ENCODE measurements at places on chromosomes 3 and 15.
A peak's percentile ranks its signal among the peaks of the same experiment; 100 is the strongest.

DNA sequence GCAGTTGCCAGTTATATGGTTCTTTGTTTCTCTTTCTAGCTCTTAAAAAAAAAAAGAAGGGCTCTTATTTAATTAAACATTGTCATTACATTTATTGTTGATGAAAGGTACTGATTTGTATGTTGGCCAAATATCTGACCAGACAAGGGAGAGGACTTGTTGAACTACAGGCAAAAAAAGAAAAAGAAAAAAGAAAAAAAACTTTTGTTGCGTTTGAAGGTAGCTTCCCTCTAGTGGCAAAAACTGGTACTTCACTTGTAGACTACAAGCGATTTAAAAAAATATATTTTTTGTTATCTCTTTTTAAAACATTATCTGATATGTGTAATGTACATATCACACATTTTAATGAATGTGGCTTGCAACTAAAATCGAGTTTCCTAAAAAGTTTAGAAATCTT lies 280.6 kb downstream of the ROBO2 start:
- no peak for DNase-seq

GRCh38 chr3:10635446-10636076 lies 130.2 kb upstream of the ATP2B2 start:
- DNase-seq: no peak

- DNase-seq: peak; percentile 41
Observed at GRCh38 chr3:177357352-177358090, 160.2 kb upstream of the TBL1XR1 start.

DNA sequence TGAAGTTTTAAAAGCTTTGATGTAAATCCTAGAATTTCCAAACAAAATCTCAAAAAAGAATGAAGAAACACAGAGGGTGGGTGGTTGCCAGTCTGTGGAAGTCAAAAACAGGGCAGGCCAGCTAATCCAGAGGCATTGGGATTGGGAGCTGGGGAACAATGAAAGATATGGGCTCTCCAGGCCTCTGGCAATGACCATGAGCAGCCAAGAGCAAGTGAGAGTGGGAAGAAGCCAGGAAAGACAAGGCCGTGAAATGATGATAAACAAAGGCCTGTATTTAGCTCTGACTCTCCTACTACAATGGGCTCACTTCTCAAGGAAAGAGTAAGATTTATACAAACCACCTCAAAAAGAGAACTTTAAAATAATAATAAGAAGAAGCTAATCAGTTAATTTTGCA lies 248.5 kb downstream of the ZMAT3 start:
- no peak for DNase-seq

GRCh38 chr3:71907996-71908395 lies 123.0 kb upstream of the PROK2 start:
- DNase-seq: no peak

DNA sequence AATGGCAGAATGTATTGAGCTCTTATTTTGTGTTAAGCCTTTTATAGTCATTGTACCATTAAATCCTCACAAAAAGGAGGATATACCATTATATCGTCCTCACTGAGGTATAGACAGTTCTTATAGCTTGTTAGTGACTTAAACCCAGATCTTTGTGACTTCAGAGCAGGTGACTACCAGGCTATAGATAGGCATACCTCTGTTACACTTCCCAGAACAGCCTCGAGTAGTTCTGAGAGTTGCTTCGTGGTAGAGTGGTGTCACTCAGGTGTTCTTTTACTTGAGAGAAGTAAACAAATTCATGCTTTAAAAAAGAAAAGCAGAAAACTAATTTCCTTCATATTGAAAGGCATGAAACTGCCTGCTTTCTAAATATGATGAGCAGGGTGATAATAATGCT lies 59.9 kb downstream of the SEC22A start:
- no peak for DNase-seq

DNA sequence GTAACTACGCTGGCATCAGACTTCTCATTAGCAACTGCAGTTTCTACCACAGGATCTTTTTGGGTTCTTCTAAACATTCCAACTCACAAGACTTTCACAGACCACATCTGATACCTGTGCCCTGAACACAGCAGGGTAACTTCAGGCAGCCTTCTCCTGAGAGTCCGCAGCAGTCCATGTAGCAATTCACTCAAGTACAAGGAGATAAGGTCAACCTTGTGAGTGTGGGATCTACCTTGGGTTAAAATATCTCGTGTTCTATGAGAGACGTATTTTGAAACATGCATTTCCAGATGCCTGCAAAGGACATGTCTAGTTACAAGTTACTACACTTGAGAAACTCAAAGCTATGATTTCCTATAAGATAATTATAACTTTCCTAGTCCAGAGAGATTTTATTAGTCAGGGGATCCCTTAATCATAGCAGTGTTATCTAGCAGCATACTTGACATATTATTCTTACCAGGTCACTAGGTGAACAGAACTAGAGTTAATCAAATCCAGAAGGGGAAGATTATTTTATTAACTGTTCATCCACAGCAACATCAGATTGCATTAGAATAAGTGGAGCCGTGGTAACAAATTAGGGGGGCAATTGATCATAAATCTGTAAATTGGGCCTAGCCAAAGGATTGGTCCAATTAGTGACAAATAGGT lies 66.4 kb downstream of the ASTE1 start:
- DNase-seq: no peak

DNA sequence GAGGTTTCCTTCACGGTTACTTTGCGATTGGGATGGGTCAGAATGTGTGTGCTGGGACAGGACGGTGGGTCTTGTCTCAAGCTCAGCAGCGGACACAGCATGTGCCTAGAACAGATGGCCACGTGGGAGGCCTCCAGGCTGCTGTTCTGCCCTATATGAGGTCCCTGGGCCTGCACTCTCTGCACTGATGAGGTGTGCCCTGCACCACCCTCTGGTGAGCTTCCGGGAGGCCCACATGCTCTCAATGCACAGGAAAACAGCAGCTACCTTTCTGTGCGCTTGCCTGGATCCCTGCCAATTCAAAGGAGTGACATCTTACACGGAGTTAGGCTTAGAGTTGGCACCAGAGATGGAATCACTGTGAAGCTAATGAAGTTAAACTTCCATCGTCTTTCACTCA lies 59.8 kb downstream of the BOC start:
- no peak for DNase-seq

DNA sequence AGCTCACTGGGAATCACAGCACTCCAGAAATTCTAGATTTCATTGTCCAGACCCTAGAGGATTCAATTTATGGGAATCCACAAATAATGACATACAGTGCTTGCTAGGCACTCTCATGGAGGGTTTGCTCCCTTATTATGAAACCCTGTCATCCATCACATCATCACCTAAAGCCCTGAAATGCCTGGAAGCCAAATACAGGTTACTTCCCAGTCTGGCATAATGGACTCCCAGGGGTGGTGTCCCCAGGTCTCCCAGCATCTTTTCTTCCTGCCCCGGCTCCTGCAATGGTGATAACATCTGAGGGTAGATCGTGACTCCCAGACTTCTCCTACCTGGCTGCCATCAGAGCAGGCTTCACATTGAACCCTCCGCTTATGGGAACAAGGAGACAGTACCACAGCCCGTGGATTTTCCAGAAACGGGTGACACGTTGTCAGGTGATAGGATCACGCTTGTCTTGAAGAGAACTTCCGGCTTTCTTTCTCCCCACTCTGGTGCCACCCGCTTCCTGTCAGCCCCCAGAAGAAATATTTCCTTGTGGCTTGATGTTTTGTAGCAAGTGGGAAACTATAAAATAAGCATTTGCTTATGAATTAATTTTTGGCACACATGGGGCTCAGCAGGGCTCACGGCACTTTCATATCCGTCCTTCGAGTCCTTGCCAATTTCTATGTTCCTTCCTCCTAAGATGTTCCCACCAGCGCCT lies 238.7 kb upstream of the BHLHE40 start:
- DNase-seq: no peak

- DNase-seq: no peak
Observed at GRCh38 chr15:86162172-86162591, 82.5 kb downstream of the AGBL1 start.

GRCh38 chr3:38458796-38459498 lies 5.3 kb downstream of the ACVR2B start:
- DNase-seq: no peak

- DNase-seq: no peak
Observed at GRCh38 chr15:68316061-68316804, 38.7 kb downstream of the FEM1B start.

- no peak for DNase-seq
Observed at GRCh38 chr15:57947781-57948180, 117.7 kb downstream of the ALDH1A2 start.

- no peak for DNase-seq
Observed at GRCh38 chr3:115646027-115646690, 22.8 kb downstream of the GAP43 start.

GRCh38 chr15:101536875-101537405 lies 47.4 kb upstream of the PCSK6 start:
- DNase-seq: no peak

- DNase-seq: peak; percentile 17
Observed at GRCh38 chr3:125202197-125202596, 10.4 kb downstream of the SLC12A8 start.

DNA sequence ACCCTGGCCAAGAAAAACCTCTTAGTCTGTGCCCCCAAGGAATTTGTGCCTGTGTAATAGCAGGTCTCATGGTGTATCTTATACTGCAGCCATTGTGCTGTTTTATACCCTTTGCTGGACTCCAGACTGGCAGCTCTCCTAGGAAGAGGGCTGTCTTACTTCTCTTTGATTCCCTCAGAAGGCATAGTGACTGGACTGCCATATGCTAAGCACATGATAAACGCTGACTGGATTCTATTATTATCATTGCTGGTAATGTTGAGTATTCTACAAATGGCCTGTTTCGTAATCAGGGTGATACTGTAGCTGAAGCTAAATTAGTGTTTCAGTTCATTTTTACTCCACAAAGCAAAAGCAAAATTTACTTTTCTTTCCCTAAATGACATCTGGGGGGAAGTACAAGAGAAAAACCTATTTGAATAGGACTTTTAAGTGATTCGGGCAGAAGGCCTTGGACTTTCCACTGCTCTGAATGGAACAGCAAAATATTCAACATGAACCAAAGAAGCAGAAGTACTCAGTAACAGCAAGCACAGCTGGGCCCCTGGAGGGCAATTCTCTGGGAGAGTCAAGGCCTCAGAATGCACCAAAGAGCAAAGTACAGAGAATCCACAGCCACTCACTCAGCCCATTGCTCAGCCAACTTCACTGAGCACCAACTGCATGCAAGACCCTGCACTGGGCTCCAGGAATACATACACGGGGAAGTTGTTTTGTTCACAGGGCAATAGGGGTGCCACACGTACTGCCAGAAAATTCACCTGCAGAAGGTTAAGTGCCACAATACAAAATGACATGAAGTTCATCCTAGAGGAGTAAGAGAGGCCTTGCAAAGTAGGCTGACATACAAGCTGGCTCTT lies 7.9 kb upstream of the BCL2A1 start:
- DNase-seq: no peak

- DNase-seq: no peak
Observed at GRCh38 chr3:195813916-195814640, 2.3 kb upstream of the MUC4 start.

GRCh38 chr15:54839379-54839778 lies 357.4 kb downstream of the RSL24D1 start:
- no peak for DNase-seq

DNA sequence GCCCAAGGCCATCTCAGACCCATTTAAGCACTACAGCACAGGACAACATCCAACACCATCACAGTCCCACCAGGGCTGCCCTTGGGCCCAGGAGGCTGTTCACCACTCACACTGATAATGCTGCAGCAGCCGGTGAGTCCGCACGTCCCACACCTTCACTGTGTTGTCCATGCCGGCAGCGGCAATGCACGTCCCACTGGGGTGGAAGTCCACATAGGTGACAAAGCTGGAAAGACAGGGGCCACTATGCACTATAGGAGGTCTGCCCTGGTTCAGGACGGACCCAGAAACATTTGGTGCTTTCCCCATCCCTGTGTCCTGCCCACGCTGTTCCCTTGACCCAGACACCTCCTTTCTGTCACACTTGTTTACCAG lies 8.5 kb downstream of the POC1A start:
- no peak for DNase-seq

DNA sequence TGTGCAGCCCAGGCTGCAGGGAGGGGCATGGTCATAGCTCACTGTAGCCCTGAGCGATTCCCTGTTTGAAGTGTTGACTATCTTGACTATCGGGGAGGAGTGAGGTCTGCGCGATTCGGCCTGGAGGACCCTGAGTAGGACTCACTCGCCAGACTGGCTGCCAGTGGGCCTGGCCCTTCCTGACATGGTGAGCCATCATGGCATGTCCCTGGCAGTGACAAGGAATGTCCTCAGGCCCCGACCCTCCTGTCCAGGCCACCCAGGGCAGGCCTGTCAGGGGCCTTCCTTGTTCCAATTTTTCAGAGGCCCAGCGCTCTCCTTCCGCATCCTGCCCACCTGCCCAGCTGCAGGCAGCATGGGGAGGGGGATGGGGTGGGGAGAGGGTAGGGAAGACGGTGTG lies 5.2 kb upstream of the OCA2 start:
- no peak for DNase-seq

- no peak for DNase-seq
Observed at GRCh38 chr3:69419276-69419675, 33.4 kb upstream of the FRMD4B start.

GRCh38 chr15:57698243-57698642 lies 8.3 kb upstream of the POLR2M start:
- DNase-seq: no peak

DNA sequence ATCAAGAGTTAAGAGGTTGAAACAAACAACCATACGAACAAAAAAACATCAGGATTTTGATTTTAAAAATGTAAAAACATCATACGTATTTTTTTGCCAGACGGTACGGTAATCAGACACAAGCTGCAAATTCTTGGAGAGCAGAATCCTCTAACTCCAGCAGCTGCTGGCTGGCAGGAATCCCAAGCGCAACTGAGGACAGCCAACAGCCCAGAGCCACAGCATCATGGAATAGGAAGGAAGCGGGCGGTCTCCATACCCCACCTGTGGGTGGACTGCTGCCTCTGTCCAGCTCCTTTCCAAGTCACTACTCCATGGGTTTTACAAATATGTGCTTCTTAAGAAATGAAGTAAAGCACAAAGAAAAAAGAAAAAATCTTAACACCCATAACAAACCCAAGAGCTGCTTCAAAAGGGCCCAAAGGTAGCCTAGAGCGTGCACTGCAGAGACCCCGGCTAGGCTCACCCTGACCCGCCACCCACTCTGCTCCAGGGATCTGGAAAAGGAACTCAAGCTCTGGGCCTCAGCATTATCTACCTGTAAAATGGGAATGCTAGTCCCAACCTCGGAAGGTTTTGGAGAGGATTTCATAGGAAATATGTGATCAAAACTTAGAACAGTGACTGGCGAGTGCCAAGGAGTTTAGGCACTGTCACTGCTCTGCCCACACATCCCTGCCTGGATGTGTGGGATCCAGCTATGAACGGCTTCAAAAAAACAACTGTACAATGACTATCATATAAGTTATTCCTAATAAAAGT lies 33.4 kb downstream of the ZXDC start:
- no peak for DNase-seq

GRCh38 chr15:64490598-64491259 lies 30.4 kb downstream of the ZNF609 start:
- DNase-seq: no peak

GRCh38 chr15:100311833-100312476 lies 29.8 kb downstream of the ADAMTS17 start:
- DNase-seq: no peak
